ENCODE measurements at places on chromosomes 11 and 22.

- no peak for DNase-seq
Observed at GRCh38 chr11:117467770-117468169, 140.1 kb downstream of the CEP164 start.

DNA sequence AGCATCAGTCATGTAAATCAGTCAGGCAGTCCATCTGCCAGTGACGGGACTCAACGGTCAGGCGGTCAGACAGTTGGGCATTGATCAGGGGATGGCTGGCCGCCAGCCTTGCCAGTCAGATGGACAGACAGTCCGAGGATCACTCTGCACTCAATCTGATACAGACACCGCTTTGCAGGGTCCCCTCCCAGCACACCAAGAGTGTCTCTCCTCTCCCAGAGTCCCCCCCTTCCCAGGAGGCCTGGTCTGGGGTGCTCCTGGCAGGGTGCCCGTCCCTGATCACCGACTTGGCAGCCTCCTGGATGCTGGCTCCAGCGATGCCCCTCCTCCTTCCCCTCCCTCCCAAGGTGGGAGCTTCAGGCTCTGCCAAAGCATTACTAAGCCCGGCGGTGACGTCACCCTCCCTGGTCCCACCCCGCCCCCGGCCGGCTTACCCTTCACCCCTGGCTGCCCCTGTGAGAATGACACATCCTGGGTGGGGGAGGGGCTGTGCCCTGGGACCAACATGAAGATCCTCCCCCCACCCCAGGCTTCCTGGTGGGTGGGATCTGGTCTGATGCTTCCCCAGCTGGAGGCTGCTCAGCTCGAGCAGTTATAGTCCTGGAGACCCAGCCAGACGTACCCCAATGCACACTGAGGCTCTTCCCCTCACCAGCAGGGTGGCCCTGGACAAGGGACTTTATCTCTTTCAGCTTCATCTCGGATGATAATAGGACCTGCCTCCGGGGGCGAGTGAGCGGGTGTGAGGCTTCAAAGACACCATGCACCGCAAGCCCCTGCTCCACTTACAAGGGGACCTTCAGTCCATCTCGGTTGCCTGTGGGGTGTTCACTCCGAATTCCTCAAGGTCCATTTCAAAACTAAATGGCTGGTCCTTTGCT is 69.2 kb downstream of the CD82 start:
- DNase-seq = no peak

DNA sequence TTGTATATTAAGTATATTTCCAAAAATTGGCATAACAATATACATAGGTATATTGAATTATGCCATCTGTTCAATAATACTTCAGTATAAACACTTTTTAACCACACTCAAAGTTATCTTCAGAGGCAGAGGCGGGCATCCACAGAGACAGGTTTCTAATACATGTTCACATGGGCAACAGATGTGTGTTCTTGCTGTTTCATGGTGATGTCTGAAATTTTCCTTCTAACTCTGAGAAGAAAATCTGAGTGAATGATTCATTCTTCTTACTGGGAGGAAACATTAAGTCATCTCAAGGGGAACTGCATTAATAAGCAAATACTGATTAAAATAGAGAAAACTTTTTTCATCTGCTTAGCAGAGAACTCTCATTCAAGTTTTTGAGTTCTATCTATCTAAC is 1074.5 kb downstream of the LRRC4C start:
- DNase-seq = no peak

DNA sequence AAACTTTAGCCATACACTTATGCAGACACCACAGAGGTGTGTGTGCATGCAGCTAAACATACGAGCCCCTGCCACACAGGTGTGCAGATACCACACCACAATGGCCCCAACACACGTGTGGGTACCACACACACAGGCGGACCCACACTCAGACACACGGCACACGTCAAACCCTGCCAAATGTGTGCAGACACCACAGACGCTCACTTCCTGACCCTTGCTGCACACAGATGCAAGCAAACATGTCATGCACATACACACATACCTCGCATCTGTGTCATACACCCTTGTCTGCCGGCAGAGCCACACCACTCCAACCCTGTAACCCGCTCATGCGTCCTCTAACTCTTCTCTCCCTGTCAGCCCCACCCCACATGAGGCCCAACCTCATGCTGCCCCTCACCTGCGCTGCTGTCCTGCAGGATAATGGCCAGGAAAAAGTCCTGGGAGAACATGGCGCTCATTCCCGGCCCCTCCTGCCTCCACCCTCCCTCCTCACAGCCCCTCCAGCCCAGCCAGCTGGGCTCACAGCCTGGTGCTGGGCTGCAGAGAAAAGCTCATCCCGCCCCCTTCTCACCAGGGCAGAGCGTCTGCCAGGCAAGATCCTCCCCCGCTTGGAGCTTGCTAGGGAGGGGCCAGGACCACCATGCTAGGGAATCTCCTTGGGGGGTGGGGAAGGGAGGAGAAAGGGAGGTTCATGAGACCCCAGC is 14.2 kb downstream of the SMPD1 start:
- DNase-seq = peak; percentile 21

- no peak for DNase-seq
Observed at GRCh38 chr22:23233752-23234408, 53.6 kb downstream of the BCR start.

DNA sequence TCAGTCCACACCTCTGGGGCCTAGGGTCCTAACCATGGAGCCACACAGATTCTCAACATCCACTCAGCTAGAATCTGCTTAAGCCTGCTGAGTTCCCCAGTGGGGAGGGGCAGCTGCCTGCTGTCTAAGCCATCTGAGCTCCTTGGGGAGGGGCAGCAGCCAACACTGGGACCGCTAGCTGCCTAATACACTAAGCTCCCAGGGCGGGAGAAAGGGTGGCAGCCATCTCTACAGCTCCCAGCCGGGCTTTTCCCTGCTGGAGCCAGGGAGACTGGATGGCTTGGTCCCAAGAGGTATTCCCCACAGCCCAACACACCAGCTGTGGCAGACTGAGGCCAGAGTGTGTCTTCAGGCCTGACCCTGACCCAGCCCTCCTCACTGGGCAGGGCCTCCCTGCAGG is 217.3 kb upstream of the TMEM45B start:
- DNase-seq = no peak

- DNase-seq = peak; percentile 57
Observed at GRCh38 chr11:68841718-68842426, at the start of gene CPT1A. Gene CPT1A (minus strand): TSS chr11:68841916. CDS start chr11:68815474, 26,442 bp downstream.

DNA sequence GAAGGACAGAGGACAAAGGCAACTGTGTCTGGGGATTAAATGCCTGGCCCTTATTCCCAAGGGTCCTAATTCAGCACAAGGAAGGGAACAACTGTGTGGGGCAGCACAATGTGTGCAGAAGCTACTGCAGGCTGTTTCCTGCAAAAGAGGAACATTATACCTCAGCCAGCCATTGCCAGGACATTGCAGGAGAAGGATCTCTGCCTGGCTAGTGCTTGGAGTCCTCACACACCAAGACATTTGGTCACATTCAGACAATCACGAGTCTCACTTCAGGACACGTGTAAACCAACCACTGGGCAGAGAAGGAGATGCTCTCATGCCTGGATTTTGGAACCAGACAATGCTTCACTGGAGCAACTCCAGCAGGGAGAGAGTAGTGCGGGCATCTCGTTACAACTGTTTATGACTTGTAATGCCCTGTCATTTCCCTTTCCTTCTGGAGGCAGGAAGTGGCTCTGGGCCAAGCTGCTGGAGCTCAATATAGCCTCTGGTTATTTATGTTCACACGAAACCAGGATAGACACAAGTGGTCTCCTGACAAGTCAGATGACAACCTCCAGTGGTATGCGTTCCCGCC is 23.9 kb upstream of the ZC3H12C start:
- DNase-seq = no peak

GRCh38 chr11:19352771-19353160 is 112.0 kb upstream of the E2F8 start:
- DNase-seq = no peak

- no peak for DNase-seq
Observed at GRCh38 chr11:71504531-71504930, 22.5 kb upstream of the KRTAP5-7 start.

GRCh38 chr11:10350334-10350733 is 45.5 kb downstream of the ADM start:
- DNase-seq = no peak

DNA sequence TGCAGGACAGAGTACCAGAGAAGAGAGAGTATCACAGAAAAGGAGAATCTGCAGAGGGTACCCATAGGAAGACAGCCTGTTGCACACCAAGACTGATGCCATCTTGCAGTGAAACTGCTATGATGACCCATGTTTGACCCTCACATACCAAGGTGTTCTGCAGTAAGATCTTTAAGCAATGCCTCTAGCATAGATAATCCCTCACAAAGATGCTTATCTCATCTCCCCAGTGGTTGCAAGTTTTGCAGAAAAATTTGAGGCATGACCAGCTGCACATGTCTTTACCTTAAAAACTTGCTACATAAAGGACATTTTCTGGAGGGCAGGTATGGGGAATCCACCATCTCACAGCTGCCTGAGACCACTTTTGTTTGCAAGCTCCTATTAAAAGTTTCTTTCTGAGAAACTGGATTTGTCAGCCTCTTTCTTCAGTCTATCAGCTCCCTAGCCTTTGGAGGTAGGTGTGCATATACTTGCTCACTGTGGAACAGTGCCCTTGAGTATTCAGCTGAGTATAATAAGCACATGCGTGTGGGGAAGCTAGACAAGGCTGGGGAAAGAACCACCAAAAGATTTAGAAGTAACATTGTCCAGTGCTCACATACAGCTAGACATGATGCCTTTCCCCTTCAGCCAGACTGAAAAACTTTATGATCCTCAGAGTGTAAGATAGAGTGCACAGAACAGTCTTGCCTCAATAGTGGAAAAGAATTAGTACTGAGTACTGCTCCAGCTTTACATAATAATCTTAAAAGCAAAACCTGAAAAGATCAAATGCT is 100.3 kb upstream of the TEAD1 start:
- DNase-seq = no peak
